ENCODE measurements at places on chromosomes 12 and 14.

- DNase-seq = peak; percentile 20
Observed at GRCh38 chr12:27012239-27012981, 1.8 kb downstream of the TM7SF3 start.

GRCh38 chr12:51417826-51418225 is 6.8 kb upstream of the SLC4A8 start:
- DNase-seq = no peak

DNA sequence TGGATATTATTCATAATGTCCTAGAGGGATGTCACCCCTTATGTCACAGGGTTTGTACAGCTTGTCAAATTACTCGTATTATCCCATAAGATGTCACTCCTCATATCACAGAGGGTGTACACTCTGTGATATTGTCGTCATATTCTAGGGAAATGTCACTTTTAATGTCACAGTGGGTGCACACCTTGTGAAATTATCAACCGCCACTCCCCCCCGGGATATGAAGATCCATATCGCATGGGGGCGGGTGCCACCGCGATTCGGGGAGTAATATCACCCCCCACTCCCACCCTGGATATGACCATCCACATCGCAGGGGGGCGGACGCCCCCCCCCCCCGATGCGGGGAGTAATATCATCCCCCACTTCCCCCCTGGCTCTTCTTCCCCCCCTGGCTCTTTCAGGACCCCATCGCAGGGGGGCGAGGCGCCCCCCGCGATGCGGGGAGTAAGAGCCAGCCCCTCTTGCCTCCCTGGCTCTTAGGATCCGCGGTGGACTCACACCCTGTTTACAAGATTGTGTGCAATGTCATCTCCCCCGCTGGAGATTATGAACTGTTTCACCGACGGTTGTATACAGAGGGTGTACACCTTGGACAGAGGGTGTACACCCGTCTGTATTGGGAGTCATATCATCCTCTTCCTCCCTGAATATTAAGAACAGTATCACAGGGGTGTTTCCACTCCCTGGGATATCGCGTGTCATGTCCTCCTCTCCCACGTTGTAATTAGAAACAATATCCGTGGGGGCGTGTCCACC is 92.8 kb downstream of the FRMD6 start:
- no peak for DNase-seq

- no peak for DNase-seq
Observed at GRCh38 chr14:68841016-68841809, 48.3 kb upstream of the ZFP36L1 start.

- DNase-seq = no peak
Observed at GRCh38 chr12:57236925-57237595, 7.5 kb downstream of the SHMT2 start.

GRCh38 chr14:85041618-85042017 is 488.3 kb upstream of the FLRT2 start:
- DNase-seq = peak; percentile 74

GRCh38 chr12:64072916-64073575 is 149.1 kb downstream of the KICS2 start:
- DNase-seq = no peak

GRCh38 chr14:23009483-23009938 is 432 bp downstream of the C14orf93 start:
- peak; percentile 72 for DNase-seq

DNA sequence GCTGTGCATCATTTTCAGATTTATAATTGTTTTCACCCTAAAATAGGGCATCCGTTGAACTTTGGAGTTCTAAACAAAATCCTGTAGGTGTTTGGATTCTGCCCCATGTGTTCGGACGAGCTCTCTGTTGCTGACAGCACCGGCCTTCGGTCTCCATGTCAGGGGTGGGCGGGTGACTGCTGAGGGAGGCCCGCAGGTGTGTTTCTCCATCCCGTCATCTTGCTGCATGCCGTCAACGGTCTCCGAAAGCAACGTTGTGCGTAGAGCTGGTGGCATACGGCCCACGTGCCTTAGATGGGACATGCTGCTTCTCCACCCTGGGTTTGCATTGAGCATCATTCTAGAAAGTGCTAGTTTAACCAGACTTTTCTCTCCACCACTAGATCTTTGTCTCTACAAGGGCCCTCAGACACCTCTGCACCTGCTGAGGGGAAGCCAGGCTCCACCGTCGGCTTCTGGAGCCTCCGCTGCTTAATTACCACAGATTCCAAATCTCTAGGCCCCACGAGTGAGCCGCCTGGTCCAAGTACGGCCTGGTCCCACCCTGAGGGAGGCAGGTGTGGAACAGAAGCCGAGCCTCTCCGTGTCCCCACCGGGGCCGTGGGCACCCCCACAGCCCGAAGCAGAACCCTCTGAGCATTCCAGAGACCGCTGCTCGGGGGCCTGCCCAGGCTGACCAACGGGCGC is 15.7 kb upstream of the AMN start:
- no peak for DNase-seq

DNA sequence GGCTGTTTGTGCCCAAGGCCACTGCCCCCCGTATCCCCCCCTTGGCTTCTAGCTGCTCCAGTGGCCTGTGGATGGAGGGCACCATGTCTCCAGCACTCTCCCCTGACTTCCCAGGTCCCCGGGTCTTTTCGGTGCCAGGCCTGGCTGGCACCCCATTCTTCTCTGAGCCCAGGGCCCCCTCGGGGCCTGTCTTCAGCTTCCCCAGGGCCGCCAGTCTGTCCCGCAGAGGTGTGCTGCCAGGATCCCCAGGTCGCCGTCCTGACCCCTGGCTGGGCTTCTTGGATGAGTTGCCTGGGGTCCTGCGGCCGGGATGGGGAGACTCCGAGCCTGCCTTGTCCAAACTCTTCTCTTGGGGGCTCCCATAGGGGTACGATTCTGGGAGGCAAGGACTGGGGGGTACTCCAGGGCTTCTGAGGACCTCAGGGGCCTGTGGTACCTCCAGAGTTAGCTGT is 32.5 kb downstream of the NCKAP5L start:
- DNase-seq = no peak

DNA sequence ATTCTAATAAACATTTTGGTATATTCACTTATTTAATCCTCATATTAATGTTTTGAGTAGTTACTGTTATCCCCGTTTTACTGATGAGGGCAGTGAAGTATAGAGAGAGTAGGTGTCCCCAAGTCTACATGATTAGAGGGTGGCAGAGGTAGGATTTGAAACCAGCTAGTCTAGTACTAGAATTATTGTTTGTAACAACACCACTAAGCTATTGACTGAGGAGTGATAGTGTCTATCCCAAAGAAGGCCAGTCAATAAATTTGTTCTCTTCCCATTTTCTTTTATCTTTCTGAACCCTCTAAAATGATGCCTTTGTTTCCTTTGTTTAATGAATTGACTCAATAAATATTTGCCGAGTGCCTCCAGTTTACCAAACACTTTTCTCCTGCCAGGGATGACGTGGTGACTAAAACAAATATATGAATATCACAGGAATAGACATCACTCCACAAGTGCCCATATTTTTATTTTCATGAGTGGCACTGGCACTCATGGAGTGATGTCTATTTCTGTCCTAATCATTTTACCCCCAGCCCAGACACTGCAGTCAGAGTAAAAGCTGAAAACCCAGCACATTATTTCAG is 247.5 kb downstream of the SLC16A7 start:
- DNase-seq = peak; percentile 50

GRCh38 chr12:71980538-71980937 is 41.9 kb downstream of the TPH2 start:
- peak; percentile 40 for DNase-seq

GRCh38 chr12:56336361-56337167 is 2.1 kb upstream of the IL23A start:
- DNase-seq = no peak

GRCh38 chr12:49227713-49228112 is 37.2 kb upstream of the TUBA1C start:
- no peak for DNase-seq

GRCh38 chr14:75979071-75979571 is 2.7 kb downstream of the TGFB3 start:
- no peak for DNase-seq

GRCh38 chr12:182381-182892 is 31.5 kb downstream of the SLC6A12 start:
- DNase-seq = no peak
